Activated CD4-positive, alpha-beta T cell treated with anti-CD3 and anti-CD28 coated beads for 36 hours (primary cell): ENCODE measurements at places on chromosomes 1 and 21. TPM values are rescaled to one million over a fixed set of nuclear protein-coding genes. Genes with fewer than 3 reads are reported as not detected.

Gene LRRC7
- not detected for total RNA-seq

Gene AADACL4
- not detected for total RNA-seq

Gene NR0B2
- total RNA-seq: not detected

Gene BCL2L15
- total RNA-seq: 1.3 TPM

Gene OVAAL
- total RNA-seq: not detected

Gene FASLG
- 4.0 TPM for total RNA-seq

Gene REN
- not detected for total RNA-seq

Gene ETNK2
- total RNA-seq: 0.82 TPM

Gene COQ8A
- 26.9 TPM for total RNA-seq

Gene LCE1D
- not detected for total RNA-seq

- no peak for DNase-seq
- H3K36me3 ChIP-seq: peaks cover 3% of the 10 kb centered on the region
- H3K4me3 ChIP-seq: no peak overlapping the region
- H3K27me3 ChIP-seq: no peaks in the 10 kb centered on the region
- H3K27ac ChIP-seq: no peak overlapping the region
These were observed 73.6 kb downstream of the TRIM11 start for GRCh38 chr1:228332797-228333738.

DNA sequence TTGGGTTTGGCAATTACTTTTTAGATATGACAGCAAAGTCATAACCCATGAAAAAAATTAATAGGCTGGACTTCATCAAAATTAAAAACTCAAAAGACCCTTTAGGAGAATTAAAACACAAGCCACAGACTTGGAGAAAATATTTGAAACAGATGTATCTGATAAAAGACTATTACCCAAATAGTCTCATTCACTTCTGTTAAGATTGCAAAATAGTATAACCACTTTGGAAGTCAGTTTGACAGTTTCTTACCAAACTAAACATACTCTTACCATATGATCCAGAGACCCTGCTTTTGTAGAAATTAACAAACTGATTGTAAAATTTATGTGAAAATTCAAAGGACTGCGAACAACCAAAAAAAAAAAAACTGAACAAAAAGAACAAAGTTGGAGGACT is 32.5 kb upstream of the SLC44A3 start:
- no peaks in the 10 kb centered on the region for H3K36me3 ChIP-seq
- H3K27me3 ChIP-seq: peaks cover 4% of the 10 kb centered on the region
- no peak overlapping the region for H3K27ac ChIP-seq
- H3K4me1 ChIP-seq: peaks cover 2% of the 10 kb centered on the region

GRCh38 chr1:101115112-101115511 is 89.5 kb upstream of the DPH5 start:
- H3K4me3 ChIP-seq: no peak overlapping the region
- H3K27me3 ChIP-seq: no peaks in the 10 kb centered on the region
- H3K4me1 ChIP-seq: peaks cover 49% of the 10 kb centered on the region
- H3K27ac ChIP-seq: no peak overlapping the region

DNA sequence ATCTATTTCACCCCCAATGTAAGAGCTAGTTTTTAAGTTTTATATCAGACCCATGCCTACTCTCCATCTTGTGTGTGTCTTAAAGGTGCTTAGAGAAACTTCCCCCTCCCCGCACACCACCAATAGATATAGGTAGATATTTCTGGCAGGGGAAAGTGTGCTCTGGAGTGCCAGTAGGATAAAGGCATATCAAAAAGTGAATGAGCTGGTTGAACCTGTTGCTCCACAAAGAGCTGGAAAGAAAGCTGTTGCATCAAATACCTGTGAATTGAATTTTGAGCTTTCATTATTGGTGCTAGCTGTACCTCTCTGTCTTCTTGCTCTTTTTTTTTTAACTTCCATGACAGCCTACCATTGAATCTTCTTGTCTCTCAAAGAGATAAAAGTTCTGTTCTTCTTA is 32.8 kb downstream of the ARID1A start:
- no peak overlapping the region for H3K4me3 ChIP-seq
- H3K27me3 ChIP-seq: no peaks in the 10 kb centered on the region
- DNase-seq: no peak
- H3K27ac ChIP-seq: peak overlapping the region; percentile 13

- no peaks in the 10 kb centered on the region for H3K4me1 ChIP-seq
- no peaks in the 10 kb centered on the region for H3K36me3 ChIP-seq
- H3K27me3 ChIP-seq: peaks cover 10% of the 10 kb centered on the region
- no peak overlapping the region for H3K4me3 ChIP-seq
These were observed 252.4 kb upstream of the KAZN start for GRCh38 chr1:14345946-14346550.

DNA sequence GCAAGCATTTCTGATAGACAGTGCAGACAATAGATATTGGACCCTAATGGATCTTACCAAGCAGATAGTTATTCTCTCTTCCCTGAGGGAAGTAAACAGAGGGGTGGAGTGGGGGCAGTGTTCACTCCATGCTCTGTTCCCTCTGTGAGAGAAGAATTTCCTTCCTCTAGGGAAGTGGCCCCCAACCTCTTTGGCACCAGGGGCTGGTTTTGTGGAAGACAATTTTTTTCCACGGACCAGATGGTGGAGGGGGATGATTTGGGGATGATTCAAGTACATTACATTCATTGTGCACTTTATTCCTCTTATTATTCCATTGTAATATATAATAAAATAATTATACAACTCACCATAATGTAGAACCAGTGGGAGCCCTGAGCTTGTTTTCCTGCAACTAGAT is 459.9 kb downstream of the ADGRL2 start:
- H3K36me3 ChIP-seq: no peaks in the 10 kb centered on the region
- DNase-seq: no peak
- no peak overlapping the region for H3K4me3 ChIP-seq

- peaks cover 6% of the 10 kb centered on the region for H3K36me3 ChIP-seq
- H3K4me1 ChIP-seq: no peaks in the 10 kb centered on the region
- H3K27me3 ChIP-seq: no peaks in the 10 kb centered on the region
- H3K4me3 ChIP-seq: no peak overlapping the region
- DNase-seq: no peak
These were observed 353.7 kb downstream of the DPYD start for GRCh38 chr1:97567000-97567749.

GRCh38 chr1:1862905-1863547 is 27.9 kb downstream of the GNB1 start:
- H3K27me3 ChIP-seq: no peaks in the 10 kb centered on the region
- peak overlapping the region; percentile 61 for H3K27ac ChIP-seq
- no peak for DNase-seq
- H3K36me3 ChIP-seq: peaks cover 13% of the 10 kb centered on the region
- peaks cover 63% of the 10 kb centered on the region for H3K4me1 ChIP-seq
- H3K4me3 ChIP-seq: no peak overlapping the region

DNA sequence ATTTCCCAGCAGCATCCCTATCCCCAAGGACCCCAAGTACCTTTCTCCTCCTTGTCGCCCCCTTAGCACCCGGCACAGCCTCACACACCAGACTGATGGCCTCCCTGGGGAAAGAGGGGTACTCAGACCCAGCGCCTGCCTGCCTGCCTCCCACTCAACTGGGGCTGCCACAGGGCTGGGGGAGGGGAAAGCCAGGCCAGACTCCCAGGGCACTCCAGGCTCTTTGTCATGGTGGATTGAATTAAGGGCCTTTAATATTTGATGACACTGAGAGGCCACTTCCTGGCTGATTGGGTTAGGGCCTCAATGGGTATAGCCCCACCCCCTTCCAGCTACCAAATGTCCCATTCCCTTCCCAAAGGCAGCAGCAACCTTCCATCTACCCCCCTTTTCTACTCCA is 1.8 kb downstream of the SHC1 start:
- H3K27ac ChIP-seq: peak overlapping the region; percentile 75
- H3K4me3 ChIP-seq: no peak overlapping the region
- no peak for DNase-seq
- no peaks in the 10 kb centered on the region for H3K27me3 ChIP-seq
- H3K36me3 ChIP-seq: peaks cover 37% of the 10 kb centered on the region
- peaks cover 37% of the 10 kb centered on the region for H3K4me1 ChIP-seq

DNA sequence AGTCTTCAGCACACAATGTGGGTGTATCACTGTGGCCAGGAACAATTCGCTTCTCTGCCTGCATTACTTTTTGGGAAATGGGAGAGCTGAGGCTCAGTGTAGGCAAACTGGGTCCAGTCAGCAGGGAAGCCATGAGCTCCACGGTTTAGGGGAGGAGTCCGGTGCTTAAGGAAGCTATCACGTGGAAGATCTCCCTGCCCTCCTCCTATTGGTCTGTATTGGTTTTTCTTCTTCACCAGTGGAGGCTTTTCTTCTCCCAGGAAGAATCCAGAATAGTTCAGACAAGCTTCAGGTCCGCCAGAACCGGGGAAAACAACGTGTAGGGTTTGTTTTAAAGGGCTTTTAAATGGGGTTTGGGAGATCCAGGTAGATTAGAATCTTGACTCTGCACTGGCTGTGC is 156.2 kb upstream of the CAMK1G start:
- H3K27me3 ChIP-seq: peaks cover 8% of the 10 kb centered on the region
- no peak overlapping the region for H3K27ac ChIP-seq
- no peak overlapping the region for H3K4me3 ChIP-seq

- no peak overlapping the region for H3K27ac ChIP-seq
- H3K27me3 ChIP-seq: no peaks in the 10 kb centered on the region
- H3K4me1 ChIP-seq: no peaks in the 10 kb centered on the region
- H3K4me3 ChIP-seq: no peak overlapping the region
- no peaks in the 10 kb centered on the region for H3K36me3 ChIP-seq
- DNase-seq: no peak
These were observed 514.0 kb upstream of the TMPRSS15 start for GRCh38 chr21:18917622-18918021.

DNA sequence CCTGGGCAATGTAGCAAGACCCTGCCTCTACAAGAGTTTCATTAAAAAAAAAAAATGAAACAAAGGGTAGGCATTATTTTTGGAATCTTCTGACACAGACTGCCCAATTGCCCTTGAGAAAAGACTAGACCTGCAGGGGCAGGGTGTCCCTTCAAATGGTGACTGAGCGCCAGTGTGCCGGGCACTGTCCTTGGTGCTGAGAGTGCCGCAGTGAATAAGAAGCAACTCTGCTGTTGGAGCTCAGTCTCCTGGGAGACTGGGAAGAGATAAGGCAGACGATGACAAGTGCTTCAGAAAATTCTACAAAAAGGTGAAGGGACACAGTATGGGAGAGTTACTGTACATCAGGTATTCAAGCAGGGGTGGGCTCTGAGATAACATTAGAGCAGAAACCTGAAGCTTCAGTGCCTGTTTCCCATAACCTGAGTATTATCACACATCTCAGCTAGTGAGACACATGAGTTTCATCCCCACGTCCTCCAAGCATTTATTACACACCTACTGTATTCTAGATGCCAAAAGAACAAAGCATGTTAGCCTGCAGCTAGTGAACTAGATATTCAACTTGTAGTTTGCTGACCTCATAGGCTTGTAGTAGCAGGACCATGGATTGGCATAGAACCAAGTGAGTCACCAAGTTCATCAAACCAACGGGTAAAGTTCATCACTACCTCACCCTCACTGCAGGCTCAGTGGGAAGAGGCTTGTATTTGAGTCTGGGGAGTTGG is 18.4 kb upstream of the RPL11 start:
- H3K27me3 ChIP-seq: no peaks in the 10 kb centered on the region
- no peaks in the 10 kb centered on the region for H3K4me1 ChIP-seq
- H3K27ac ChIP-seq: no peak overlapping the region
- H3K4me3 ChIP-seq: no peak overlapping the region
- H3K36me3 ChIP-seq: no peaks in the 10 kb centered on the region

GRCh38 chr21:44840771-44841170 is 22.9 kb upstream of the SUMO3 start:
- H3K27me3 ChIP-seq: no peaks in the 10 kb centered on the region
- H3K36me3 ChIP-seq: no peaks in the 10 kb centered on the region
- H3K27ac ChIP-seq: no peak overlapping the region
- no peaks in the 10 kb centered on the region for H3K4me1 ChIP-seq

- peaks cover 13% of the 10 kb centered on the region for H3K4me1 ChIP-seq
- DNase-seq: no peak
- no peak overlapping the region for H3K4me3 ChIP-seq
- H3K27ac ChIP-seq: no peak overlapping the region
- no peaks in the 10 kb centered on the region for H3K27me3 ChIP-seq
These were observed 39.7 kb downstream of the PTGFRN start for GRCh38 chr1:116949213-116949985.

DNA sequence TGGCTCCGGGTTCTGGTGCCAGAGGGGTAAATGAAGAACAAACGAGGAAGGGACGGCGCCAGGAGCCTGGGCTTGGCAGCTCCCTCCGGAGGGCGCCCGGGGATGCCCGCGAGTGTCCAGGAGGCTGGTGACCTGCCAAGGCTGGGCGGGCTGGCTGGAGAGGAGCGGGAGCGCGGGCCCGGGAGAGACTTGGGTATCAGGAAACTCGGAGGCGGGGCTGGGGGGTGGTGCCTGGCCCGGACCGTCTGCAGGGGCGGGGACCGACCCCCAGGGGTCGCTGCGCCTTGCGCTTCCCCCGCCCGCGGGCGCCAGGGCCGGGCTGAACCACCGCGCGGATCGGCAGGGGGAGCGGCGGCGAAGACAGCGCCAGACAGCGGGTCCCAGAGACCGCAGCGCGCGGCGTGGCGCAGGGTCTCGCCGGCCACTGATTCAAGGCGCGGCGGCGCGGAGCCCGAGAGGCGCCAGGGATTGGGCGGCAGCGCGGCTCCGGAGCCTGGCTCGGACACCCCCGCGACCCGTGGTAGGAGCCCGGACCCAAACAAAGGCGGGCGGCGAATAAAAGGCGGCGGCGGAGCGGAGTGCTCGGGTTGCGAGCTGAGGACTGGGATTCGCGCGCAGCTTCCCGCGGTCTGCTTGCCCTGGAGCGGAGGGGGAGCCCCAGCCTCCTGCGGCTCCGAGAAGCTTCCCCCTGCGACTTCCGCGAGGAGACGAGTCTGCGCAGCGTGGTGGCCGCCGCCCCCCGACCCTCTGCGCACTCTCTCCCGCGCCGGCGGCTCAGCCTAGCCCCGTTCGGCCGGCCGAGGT is at the start of gene DISP3:
DISP3 (plus strand) TSS at position 585 of the 804 bp plus-strand sequence. CDS start 21,838 bp downstream, outside the sequence.
- H3K4me3 ChIP-seq: peak within 1 kb of the TSS; percentile 53
- H3K27me3 ChIP-seq: peaks cover 33% of the 10 kb centered on the region
- H3K27ac ChIP-seq: no peak within 1 kb of the TSS
- peaks cover 5% of the 10 kb centered on the region for H3K4me1 ChIP-seq

GRCh38 chr21:21458124-21458631 is 460.0 kb downstream of the NCAM2 start:
- no peak overlapping the region for H3K4me3 ChIP-seq
- H3K27me3 ChIP-seq: no peaks in the 10 kb centered on the region
- no peaks in the 10 kb centered on the region for H3K4me1 ChIP-seq
- H3K27ac ChIP-seq: no peak overlapping the region

GRCh38 chr1:207868251-207868773 is 42.6 kb downstream of the CD34 start:
- H3K27me3 ChIP-seq: no peaks in the 10 kb centered on the region
- H3K36me3 ChIP-seq: peaks cover 33% of the 10 kb centered on the region
- peak; percentile 66 for DNase-seq
- H3K4me3 ChIP-seq: peak overlapping the region; percentile 90
- H3K27ac ChIP-seq: peak overlapping the region; percentile 89

GRCh38 chr1:207867136-207868109 is 43.5 kb downstream of the CD34 start:
- H3K36me3 ChIP-seq: peaks cover 42% of the 10 kb centered on the region
- H3K4me1 ChIP-seq: peaks cover 82% of the 10 kb centered on the region

DNA sequence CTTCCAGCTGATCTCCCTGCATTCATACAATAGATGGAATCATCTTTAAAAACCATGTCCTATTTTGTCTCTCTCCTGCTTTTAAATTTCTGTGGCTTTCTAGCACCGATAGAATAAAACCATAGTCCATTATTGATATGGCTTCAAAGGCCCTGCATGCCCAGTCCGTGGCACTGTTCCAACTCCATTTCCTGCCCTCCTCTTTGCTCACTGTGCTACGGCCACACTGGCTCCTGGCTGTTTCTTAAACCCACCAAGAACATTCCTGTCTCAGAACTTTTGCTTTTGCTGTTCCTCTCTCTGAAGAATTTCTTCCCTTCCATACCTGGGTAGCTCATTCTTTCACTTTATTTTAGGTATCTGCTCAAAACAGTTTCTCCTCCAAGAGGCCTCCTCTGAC is 7.2 kb downstream of the SLAMF1 start:
- peak overlapping the region; percentile 95 for H3K27ac ChIP-seq
- peaks cover 84% of the 10 kb centered on the region for H3K4me1 ChIP-seq
- peaks cover 88% of the 10 kb centered on the region for H3K36me3 ChIP-seq
- no peaks in the 10 kb centered on the region for H3K27me3 ChIP-seq
